ENCODE measurements at places on chromosomes 12 and 14.

- peak; percentile 78 for DNase-seq
These were observed 19.1 kb downstream of the BBOF1 start for GRCh38 chr14:74038020-74038859.

GRCh38 chr12:4045786-4046494 is 172.7 kb upstream of the PARP11 start:
- no peak for DNase-seq

- DNase-seq: no peak
These were observed 54.2 kb upstream of the PTHLH start for GRCh38 chr12:28026701-28027100.

GRCh38 chr12:123983822-123984485 is 10.9 kb downstream of the ZNF664 start:
- DNase-seq: peak; percentile 90

DNA sequence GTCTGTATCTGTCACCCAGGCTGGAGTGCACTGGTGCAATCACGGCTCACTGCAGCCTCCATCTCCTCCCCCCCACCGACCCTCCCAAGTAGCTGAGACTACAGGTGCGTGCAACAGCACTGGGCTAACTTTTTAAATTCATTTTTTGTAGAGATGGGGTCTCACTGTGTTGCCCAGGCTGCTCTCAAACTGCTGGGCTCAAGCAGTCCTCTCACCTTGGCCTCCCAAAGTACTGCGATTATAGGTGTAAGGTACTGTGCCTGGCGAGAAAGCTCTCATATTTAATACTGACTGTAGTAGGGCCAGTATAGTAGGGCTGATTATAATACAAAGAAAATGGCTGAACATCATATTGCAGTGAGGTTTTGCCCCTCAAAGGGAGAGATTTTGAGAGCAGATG is 2.4 kb downstream of the RIC8B start:
- DNase-seq: no peak

DNA sequence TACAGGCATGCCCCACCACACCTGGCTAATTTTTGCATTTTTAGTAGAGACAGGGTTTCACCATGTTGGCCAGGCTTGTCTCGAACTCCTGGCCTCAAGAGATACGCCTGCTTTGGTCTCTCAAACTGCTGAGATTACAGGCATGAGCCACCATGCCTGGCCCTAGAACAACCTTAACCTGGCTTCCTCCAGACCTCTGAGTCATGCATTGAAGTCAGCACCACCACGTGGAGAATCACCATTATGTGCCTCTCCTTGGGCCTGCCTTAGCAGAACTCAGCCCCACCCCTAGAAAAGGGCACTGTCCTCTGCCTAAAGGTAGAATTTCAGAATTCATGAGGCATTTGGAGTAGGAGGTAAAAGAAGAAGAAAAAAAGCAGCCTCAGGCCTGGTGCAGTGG is 49.0 kb downstream of the LIMA1 start:
- peak; percentile 46 for DNase-seq

DNA sequence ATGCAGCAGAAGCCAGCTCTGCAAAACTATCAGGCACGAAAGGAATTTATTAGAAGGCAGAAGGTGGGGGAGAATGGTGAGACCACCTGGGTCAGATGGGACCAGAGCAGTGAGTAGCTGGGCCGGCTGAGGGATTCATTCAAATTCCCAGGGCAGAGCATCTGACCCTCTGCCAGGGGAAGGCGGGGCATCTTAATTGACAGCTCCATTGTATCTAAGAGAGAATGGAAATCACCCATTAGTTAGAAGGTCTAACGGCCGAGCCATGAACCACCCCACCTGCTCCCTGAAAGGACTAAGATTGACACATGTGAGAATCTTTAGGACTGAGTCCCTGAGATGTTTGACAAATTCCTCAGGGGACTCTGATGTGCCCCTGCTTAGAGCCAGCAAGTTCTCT is 83.7 kb downstream of the PHETA1 start:
- no peak for DNase-seq

- no peak for DNase-seq
These were observed 58.0 kb downstream of the ZNF664 start for GRCh38 chr12:124031058-124031457.

DNA sequence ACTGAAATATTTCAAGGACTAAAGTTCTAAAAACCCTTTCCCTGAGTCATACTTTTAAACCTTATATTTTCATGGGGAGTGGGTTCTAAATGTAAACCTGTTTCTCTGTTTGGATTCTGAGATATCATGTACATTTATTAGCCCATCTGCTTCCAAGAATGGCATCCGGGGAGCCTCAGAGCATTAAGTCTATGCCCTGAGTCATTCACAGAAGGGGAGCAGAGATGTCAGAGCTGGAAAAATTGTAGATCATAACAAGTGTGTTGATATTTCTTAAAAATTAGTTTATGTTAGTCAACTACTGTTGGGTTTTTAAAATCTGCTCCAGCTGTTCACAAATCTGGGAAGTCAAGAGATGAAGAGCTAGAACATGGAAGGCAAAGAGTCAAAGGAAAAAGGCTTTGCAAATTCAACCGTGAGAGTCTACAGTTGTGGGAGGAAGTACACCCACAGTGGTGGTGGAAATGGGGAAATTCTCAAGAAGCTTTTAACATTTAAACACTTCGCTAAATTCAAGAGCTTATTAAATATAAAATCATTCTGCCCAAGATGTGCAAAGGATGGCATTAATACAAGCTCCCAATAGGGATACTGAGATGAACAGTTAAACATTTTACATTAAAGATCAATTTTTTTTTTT is 70.5 kb upstream of the FLRT2 start:
- no peak for DNase-seq

DNA sequence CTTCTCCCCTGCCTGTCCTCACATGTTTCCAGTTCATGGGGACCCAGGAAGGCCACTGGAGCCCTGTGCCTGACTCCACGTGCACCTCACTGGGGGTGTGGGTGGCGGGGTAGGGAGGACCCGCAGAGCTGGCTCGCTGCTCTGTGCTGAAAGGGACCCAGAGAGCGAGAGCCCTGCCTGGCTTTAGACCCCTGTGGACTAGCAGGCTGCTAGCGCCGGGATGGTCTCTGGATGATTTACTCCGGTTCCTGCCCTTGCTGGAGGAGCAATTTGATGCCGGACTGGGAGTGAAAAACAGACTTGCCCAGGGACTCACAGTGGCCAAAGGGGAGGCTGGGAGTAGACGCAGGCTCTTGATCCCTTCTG is 49.0 kb downstream of the NTF3 start:
- no peak for DNase-seq

Measured in choroid plexus epithelial cell (primary cell).